ENCODE measurements at places on chromosomes 1 and 21.

GRCh38 chr21:31730712-31731055 is 1.2 kb downstream of the SCAF4 start:
- no peak for DNase-seq

DNA sequence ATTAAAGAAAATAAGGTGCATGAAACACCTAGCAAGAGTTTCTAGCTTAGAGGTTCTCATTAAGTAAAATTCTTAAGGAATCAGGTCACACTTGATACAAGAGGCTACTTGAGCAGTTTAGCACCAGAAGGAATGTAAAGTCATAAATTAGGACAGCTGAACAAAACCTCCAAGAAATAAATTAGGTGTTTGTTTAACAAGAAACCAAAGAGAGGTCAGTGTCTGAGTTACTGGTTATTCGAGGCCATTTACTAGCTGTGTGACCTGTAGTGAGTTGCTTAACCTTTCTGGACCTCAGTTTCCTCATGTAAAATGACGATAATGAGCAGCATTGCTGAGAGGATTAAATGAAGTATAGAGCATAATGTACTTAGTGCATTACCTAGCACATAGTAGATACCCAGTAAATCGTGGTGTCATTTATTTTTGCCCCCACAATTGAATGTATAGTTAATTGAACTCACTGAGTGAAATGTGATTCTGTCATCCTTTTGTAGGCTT is 908 bp upstream of the ELK4 start:
- DNase-seq = no peak

- DNase-seq = no peak
Observed at GRCh38 chr1:117540532-117540931, 65.3 kb upstream of the TENT5C start.

DNA sequence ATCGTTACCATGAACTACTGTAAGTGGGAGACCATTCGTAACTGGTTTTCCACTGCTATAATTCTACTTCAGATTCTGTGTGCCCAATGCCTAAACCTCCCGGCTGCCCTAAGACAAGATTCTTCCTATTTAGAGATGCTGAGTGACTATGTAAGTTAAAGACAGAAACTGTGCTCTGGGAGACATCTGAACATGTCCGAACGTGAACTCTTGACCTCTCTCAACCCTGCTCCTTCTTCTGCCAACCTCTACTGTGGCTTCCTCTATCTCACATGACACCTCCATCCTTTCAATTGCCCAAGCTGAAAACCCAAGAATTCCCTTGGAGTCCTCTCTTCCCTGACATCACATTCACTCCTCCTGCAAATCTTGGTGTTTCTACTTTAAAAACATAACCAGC is 182.9 kb downstream of the AKT3 start:
- DNase-seq = no peak

DNA sequence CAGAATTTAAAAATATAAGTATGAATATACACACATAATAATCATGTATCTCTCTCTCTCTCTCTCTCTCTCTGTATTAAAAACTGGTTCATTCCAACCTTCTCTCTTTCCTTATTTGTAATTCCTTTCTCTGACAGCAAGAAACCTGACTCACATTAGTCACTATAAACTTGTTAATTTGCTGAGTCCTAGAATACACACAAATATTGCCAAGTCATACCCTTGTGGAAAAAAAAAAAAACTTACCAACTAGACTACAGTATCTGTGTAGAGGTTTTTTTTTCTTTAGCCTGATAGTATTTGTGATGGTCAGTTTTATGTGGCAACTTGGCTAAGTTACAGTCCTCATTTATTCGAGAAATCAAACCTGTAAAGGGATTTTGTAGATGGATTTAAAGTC is 26.3 kb upstream of the NHLH2 start:
- no peak for DNase-seq

DNA sequence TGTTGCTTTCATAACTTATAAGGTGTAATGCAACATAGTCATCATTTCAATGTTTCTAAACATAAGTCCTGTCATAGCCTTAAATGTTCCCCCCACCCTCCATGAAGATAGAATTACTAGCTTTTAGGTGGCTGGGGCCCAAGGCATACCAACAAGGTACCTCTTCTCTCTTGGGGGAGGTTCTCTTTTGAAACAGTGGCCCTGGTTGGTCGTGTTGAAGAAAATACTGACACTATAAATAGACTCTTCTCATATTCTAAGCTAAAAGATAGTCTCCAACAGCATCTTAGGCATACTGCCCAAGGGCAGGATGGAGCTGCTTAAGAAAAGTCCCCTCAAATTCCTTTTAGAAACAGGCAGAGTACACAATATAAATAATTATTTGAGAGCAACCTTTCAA is 255.0 kb downstream of the FAF1 start:
- DNase-seq = no peak

DNA sequence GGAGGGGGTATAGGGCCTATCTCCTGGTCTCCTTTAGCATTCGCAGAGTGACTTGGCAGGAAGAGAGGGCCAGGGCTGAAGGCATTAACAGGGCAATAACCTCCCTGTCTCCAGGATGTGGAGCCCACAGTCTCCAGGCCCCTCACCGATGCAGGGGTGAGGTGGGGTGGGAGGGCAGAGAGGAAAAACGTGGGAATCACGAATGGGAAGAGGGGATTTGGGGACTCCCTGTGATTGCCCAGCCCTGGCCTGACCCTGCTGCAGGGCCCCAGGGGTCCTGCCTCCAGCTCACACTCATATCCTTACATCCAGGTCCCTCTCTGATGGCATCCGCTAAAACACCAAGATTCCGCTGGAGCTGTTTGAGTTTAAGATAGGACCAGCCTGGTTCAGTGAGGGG is 14.6 kb downstream of the TFAP2E start:
- no peak for DNase-seq

DNA sequence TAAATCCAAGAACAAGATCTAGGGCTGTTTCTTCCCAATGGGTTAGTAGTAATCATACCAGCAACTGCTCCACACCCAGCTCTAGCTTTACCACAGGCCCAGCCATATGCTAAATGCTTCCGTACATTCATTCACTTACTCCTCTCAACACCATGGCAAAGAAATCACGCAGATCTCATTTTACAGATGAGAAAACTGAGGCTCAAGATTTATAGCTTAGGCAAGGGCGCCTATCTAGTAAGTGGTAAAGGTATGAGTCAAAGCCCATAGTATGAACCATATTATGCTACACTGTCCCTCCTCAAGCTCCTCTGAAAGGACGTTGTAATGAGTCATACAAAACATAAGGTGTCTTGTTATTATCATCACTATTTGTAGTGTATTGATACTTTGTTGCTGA is 82.2 kb downstream of the NIBAN1 start:
- DNase-seq = no peak

- no peak for DNase-seq
Observed at GRCh38 chr1:41486371-41487125, 2.1 kb upstream of the EDN2 start.

DNA sequence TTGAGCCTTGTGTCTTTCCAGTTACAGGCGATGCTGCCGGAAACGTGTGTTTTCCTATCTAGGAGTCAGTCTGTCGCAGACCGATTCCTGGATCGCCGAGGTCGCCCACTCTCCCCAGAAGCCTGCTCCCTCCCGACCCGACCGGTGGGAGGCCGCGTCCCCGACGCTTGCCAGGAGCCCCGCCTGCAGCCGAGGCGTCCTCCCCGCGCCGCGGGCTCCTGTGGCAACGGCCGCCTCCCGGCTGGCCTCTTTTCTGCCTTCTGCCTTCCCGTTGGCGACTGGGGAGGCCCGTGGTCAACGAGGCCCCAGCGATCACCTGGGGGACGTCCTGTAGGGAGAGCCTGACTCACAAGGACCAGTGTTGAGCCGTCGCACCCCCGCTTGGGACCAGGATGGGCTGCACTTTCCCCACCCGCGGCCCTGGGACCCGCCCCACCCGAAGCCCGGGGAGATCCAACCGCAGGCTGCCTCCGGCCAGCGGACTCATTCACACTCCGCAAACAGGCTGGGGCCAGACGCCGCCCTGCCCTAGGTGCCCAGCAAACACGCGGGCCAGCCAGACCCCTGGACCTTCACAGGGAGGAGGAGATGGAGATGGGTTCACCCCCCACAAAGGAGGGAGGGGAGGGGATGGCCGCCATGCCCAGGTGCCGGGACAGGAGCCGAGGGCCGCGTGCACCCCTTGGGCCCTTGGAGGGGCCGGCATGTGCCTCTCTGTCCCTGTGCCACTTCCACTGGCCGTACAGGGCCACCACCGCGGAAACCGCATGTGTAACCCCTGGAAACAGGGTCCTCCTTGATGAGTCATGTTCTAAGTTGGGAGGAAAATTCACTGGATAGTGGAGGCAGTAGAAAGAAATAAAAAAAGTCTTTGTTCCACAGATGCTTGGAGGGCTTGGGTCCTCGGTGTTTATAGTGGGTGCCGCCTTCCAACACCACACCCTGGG is 7.2 kb upstream of the COL6A1 start:
- no peak for DNase-seq

GRCh38 chr21:29018540-29018939 is 609 bp downstream of the RWDD2B start:
- no peak for DNase-seq

GRCh38 chr1:159869173-159869572 is 6.7 kb upstream of the VSIG8 start:
- no peak for DNase-seq

- no peak for DNase-seq
Observed at GRCh38 chr1:88700425-88701013, 16.4 kb downstream of the PKN2 start.

GRCh38 chr1:221791846-221792245 is 50.0 kb upstream of the DUSP10 start:
- DNase-seq = no peak

DNA sequence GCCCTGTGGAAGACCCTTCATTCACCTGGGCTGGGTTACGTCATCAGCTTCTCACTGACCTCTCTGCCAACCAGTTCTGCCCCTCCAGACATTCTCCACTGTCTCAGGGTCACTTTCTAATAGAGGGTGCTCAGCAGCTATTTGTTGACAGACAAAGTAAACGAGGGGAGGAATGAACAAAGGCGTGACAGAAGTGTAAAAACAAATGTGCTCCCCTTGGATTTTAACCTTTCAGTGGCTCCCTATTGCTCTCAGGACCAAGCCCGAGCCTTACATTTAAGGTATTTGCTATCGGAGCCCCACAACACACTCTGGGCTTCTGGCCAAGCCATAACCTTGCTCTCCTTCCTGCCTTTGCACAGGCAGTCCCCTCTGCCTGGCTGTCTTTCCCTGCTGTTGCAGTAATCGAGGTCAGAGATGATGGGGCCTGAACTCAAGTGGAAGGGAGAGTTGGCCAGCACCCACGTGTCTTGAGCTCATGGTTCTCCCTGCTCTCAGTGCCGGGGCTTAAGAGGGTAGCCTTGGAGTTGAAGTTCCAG is 9.3 kb upstream of the MARCKSL1 start:
- DNase-seq = no peak

GRCh38 chr1:226355669-226356551 is 46.9 kb upstream of the LIN9 start:
- no peak for DNase-seq

GRCh38 chr1:219099307-219099706 is 74.4 kb upstream of the LYPLAL1 start:
- no peak for DNase-seq

- DNase-seq = no peak
Observed at GRCh38 chr1:43258370-43258769, 11.4 kb upstream of the TMEM125 start.

DNA sequence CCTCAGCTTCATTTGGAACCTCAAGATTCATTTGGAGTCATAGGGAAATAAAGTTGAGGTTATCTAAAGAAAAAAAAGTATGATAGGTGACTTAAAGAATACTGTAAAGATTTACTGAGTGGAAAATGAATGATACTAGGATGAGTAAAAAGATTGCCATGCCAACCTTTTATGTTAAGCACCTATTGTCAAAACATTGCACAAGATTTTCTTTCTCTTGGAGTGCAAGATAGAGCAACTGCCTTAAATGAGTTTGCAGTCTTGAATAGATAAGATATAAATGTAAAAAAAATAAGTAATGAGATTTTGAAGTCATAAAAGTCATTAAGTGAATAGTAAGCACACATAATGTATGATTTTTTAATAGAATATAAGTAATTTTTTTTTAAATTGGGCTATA is 5.1 kb upstream of the ANGPTL1 start:
- DNase-seq = no peak

- no peak for DNase-seq
Observed at GRCh38 chr1:227913764-227914721, 33.7 kb downstream of the WNT9A start.

- no peak for DNase-seq
Observed at GRCh38 chr1:63929106-63929478, 155.3 kb downstream of the ROR1 start.

GRCh38 chr1:227947676-227948492 is at the start of gene WNT9A:
Gene WNT9A, minus strand, starts transcription at chr1:227947932. Its CDS starts 45 bp downstream, at chr1:227947887.
- peak; percentile 30 for DNase-seq

- DNase-seq = no peak
Observed at GRCh38 chr21:31991356-31992331, 118.8 kb downstream of the HUNK start.

GRCh38 chr1:208369658-208370057 is 125.5 kb upstream of the PLXNA2 start:
- no peak for DNase-seq

DNA sequence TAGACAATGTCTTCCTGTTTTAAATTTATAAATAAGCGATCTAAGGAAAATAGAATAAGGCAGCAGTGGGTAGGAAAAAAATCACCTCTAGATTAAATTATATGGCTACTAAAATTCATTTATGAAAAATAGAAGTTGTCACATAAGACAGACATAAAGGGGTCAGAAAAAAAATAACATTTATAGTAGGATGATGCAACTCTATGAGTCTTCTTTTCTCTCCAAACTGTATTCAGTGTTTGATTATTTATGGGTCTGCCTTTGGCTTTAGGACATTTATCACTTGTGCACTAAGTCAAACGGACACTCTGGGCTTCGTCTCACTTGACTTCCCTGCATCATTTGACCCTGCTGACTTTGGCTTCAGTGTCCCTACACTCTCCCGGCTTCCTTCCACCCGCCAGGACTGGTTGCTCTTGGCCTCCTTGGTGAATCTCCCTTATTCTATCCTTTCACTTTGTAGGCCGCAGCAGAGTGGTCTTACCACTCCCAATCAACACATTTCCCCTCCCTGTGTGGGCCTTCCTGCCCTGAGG is 47.0 kb upstream of the DESI2 start:
- no peak for DNase-seq

DNA sequence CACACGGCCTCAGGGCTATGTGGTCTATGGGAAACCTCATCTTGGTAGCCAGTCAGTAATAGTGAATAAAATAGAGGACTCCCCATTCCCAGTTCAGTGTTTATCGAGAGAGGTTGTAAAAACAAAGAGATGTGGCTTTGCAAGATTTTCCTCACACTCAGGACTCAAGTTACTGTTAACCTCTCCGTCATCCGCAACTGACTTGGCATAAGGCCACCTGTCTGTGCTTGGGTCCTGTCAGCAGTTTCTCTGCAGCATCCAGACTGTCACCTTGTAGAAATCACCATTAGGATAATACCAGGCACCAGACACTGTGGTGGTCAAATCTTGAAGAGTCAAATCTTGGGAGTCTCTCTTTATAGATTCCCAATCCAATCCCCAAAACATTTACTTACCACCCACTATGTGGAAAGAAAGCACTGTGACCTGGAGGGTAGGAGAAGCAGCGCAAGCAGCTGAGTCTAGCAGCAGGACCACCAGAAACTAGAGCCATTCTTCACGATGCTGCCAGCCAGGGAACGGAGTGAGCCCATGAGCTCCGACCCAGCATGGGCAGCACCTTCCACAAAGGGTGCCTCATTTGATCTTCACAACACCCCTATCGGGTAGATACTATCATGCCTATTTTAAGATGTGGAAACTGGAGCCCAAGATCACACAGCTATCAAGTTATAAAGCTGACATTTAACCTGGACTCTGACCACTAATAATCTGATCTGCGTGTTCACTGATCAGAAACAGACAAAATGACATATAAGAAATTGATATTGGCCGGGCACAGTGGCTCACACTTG is 5.6 kb upstream of the GPR25 start:
- no peak for DNase-seq

All from NCI-H1930 (cell line).